ENCODE measurements at places on chromosomes 5 and 9. TPM values are rescaled to one million over a fixed set of nuclear protein-coding genes. Genes with fewer than 3 reads are reported as not detected.
A peak's percentile ranks its signal among the peaks of the same experiment; 100 is the strongest.

The ANKDD1B gene
- 1.1 TPM for total RNA-seq

DNA sequence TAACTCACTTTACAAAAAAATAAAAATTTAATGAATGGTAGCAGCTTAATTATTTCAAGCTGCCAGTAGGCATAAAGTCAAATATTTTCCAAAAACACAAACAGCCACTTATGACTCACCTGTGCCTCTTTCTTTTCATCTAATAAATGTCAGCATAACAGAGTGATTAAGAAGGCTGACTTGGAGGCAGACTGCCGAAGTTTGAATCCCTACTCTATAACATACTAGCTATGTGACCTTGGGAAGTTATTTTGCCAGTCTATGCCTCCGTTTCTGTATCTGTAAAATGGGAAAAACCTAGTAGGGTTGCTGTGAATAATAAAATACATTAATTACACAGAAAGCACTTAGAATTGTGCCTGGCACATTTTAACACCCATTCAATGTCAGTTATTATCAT lies 33.8 kb downstream of the FANCC start:
- H3K27me3 ChIP-seq = no peaks in the 10 kb centered on the region
- no peak for DNase-seq
- no peak overlapping the region for H3K4me3 ChIP-seq
- H3K36me3 ChIP-seq = no peaks in the 10 kb centered on the region
- no peaks in the 10 kb centered on the region for H3K4me1 ChIP-seq

GRCh38 chr5:132483661-132484390 lies 6.7 kb downstream of the IRF1 start:
- DNase-seq = no peak
- no peak overlapping the region for H3K4me3 ChIP-seq
- peaks cover 10% of the 10 kb centered on the region for H3K36me3 ChIP-seq
- H3K4me1 ChIP-seq = peaks cover 46% of the 10 kb centered on the region
- no peaks in the 10 kb centered on the region for H3K27me3 ChIP-seq
- no peak overlapping the region for H3K27ac ChIP-seq

DNA sequence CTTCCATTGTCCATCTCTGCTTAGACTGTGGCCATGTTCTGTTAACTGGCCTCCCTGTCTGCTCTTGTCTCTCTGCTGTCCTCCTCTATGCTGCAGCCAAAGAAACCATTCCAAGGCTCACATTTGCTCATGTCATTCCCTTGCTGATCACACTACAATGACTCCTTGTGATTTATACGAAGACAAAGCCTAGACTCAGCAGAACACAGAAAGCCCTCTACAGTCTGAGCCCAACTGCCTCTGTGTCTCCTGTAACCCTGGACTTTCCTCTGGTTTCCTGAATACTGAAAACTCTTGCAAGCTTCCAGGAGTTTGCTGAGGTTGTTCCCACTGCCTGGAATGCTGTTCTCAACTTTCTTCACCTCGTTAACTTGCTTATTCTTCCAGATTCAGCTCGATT lies 191.8 kb downstream of the TMEM38B start:
- no peak overlapping the region for H3K27ac ChIP-seq
- H3K36me3 ChIP-seq = no peaks in the 10 kb centered on the region
- H3K4me3 ChIP-seq = no peak overlapping the region
- DNase-seq = no peak

The PCDHGA9 gene
- 1.9 TPM for total RNA-seq

GRCh38 chr5:1270933-1271914 lies 23.6 kb downstream of the TERT start:
- H3K36me3 ChIP-seq = no peaks in the 10 kb centered on the region
- no peaks in the 10 kb centered on the region for H3K4me1 ChIP-seq
- H3K27me3 ChIP-seq = no peaks in the 10 kb centered on the region
- H3K4me3 ChIP-seq = no peak overlapping the region
- no peak for DNase-seq
- no peak overlapping the region for H3K27ac ChIP-seq

GRCh38 chr5:99000876-99001275 lies 72.1 kb upstream of the CHD1 start:
- H3K27ac ChIP-seq = no peak overlapping the region
- H3K4me3 ChIP-seq = no peak overlapping the region
- peaks cover 15% of the 10 kb centered on the region for H3K4me1 ChIP-seq
- H3K27me3 ChIP-seq = no peaks in the 10 kb centered on the region
- no peaks in the 10 kb centered on the region for H3K36me3 ChIP-seq

DNA sequence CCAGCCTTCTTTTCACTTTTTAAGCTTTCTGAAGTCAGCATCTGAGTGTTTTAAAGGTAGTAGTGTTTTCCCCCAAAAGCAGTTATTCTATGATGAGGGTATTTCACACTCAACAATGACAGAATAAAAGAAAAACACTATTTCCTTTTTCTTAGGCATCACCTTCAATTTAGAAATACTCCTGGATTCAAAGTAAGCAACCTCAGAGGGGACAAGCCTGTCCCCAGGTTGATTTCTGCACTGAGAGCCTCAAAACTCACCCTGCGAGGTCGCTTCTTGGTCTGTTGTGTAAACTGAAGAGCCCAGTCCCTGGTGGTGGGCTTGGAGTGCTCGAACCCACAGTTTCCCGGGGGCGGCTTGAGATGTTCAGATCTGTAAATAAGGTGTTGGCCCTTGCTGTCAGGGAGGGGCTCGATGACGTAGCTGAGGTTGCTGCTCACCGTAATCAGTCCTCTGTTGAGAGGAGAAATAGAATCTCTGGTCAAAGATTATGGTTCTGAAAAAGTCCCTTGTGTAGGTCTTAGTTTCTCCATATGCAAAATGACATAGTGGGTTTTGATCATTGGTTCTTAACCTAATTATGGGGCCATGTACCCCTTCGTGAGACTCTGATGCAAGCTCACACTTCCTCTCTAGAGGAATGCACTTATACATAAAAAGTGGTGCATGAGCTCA lies 55.9 kb downstream of the ADAM19 start:
- no peaks in the 10 kb centered on the region for H3K27me3 ChIP-seq
- DNase-seq = peak; percentile 53
- peaks cover 93% of the 10 kb centered on the region for H3K36me3 ChIP-seq
- H3K27ac ChIP-seq = peak overlapping the region; percentile 70

GRCh38 chr5:79990205-79990597 lies 861 bp downstream of the MTX3 start:
- DNase-seq = no peak
- no peaks in the 10 kb centered on the region for H3K27me3 ChIP-seq
- H3K27ac ChIP-seq = peak overlapping the region; percentile 70

GRCh38 chr9:95103281-95103771 lies 214.2 kb downstream of the FANCC start:
- H3K36me3 ChIP-seq = no peaks in the 10 kb centered on the region
- H3K4me3 ChIP-seq = no peak overlapping the region
- no peaks in the 10 kb centered on the region for H3K4me1 ChIP-seq
- no peak for DNase-seq

DNA sequence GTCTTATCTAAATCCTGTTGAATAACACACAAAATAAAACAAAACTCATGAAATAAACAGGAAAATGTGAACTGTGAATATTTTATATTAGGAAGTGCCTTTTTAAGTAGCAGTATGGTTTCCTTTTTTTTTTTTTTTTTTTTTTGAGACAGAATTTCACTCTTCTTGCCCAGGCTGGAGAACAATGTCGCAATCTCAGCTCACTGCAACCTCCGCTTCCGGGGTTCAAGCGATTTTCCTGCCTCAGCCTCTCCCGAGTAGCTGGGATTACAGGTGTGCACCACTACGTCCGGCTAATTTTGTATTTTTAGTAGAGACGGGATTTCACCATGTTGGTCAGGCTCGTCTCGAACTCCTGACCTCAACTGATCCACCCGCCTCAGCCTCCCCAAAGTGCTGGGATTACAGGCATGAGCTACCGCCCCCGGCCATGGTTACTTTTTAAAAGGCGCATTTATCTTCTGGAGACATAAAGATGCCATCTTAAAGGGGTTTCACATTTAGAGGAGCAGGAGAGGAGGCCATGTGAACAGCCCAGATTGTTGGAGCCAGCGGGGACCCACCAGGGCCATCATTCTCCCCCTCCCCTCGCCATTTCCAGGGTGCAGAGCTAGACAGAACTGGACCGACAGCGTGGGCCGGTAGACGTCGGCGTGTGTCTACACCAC lies 64.1 kb downstream of the ROR2 start:
- no peak overlapping the region for H3K27ac ChIP-seq
- no peaks in the 10 kb centered on the region for H3K36me3 ChIP-seq
- no peak for DNase-seq

- H3K4me1 ChIP-seq = peaks cover 45% of the 10 kb centered on the region
- H3K27ac ChIP-seq = no peak overlapping the region
- H3K36me3 ChIP-seq = no peaks in the 10 kb centered on the region
- no peak overlapping the region for H3K4me3 ChIP-seq
- peak; percentile 11 for DNase-seq
- peaks cover 60% of the 10 kb centered on the region for H3K27me3 ChIP-seq
These were observed 303.0 kb downstream of the PARP8 start for GRCh38 chr5:50969151-50970031.

The FGF18 gene
- total RNA-seq = 0.15 TPM

- no peaks in the 10 kb centered on the region for H3K4me1 ChIP-seq
- H3K4me3 ChIP-seq = no peak overlapping the region
- no peak overlapping the region for H3K27ac ChIP-seq
- H3K36me3 ChIP-seq = no peaks in the 10 kb centered on the region
- no peak for DNase-seq
- no peaks in the 10 kb centered on the region for H3K27me3 ChIP-seq
These were observed 586.4 kb downstream of the TAF11L14 start for GRCh38 chr5:18220631-18221030.

Data from B cell (primary cell).